ENCODE measurements at places on chromosomes 12 and 14. TPM values are rescaled to one million over a fixed set of nuclear protein-coding genes. Genes with fewer than 3 reads are reported as not detected.

WSB2 gene
- total RNA-seq, result 95.3 TPM

- DNase-seq, result no peak
Measured at GRCh38 chr12:107451246-107451645, 234.4 kb upstream of the PWP1 start.

DNA sequence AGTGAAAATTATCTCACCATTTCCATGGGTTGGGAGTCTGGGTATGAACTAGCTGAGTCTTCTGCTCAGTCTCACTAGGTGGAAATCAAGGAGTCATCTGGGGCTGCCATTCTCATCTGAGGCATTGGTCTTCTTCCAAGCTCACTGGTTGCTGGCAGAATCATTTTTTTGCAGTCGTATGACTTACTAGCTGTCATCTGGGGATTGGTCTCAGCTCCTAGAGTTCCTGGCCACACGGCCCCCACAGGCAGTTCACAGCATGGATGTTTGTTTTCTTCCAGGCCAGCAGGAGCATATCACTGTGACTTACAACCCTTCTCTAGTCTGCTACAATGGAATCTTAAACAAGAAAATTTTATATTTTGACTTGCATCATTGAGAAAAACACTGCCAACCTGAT, 18.6 kb upstream of the OR10AD1 start:
- DNase-seq, result no peak

DNA sequence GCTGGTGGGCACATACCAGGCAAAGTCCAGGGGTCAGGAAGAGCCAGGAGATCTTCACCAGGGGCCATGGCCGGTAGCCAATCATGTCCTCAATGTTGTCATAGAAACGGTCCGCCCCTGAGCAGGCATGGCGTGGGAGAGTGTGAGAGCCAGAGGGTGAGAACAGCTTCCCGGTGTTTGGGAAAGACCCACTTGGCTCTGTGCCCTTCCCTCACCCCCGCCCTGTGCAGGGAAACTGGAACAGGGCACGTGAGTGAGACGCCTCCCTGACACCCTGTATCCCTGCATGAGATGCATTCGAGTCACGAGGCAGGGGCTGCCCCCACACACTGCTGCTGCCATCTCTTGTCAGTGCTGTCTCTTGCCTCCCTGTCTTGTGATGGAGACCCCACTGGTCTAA, 20.7 kb downstream of the SLC6A12 start:
- DNase-seq, result no peak

- no peak for DNase-seq
Measured at GRCh38 chr12:96496944-96497343, 7.6 kb downstream of the CFAP54 start.

NRL gene
- 2.4 TPM for total RNA-seq

- DNase-seq, result no peak
Measured at GRCh38 chr12:125455556-125455955, 390.3 kb downstream of the AACS start.

HSPB8 gene
- 529 TPM for total RNA-seq
